ENCODE measurements at places on chromosomes 5 and 9. TPM values are rescaled to one million over a fixed set of nuclear protein-coding genes. Genes with fewer than 3 reads are reported as not detected.

DNA sequence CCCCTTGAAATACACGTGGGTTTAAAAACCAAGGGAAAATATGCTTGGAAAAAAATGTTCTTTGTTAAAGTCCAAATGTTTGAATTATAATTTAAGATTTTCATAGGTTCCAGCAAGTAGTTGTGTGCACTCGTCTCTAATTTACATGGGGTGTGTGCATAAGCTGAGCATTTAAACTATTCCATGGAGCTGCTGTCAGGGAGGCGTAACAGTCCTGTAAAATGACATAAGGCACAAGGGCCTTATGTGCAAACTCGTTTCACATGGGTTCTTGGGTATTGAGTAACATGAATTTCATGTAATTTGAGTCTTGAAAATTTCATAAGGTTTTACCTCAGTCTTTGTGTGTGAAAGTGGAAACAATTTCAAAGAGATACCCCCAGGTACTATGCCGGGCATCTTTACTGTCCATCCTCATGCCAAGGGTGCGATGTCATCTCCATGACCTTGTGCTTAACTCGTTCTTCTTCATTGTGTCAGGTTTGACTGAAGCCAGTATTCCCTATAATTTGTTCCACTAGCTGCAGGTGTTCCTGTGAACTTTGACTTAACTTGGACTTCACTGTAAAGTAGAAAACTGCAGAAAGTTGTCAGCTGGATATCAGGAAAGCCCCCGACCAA, 359.3 kb downstream of the SH3GL2 start:
- DNase-seq, result no peak

- DNase-seq, result no peak
Observed at GRCh38 chr9:15307523-15307841, 466 bp upstream of the TTC39B start.

CEL gene
- total RNA-seq, result 2.6 TPM

DNA sequence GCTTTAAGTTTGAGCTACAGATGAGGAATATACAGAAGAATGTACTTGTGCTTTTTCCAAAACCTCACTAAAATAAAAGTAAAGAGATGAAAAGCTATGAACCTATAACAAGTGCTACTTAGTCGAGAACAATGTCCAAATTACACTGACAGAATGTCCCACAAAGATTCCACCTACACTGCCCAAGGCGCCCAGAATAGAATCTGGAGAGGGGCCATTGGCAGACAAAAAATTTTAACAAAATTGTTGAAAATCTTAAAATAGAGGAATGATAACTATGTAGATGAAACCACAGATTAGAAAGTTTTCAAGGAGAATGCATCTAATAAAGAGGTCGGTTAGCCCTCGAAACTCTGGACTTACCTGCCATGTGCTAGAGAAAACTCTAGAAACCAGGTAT, 235.3 kb downstream of the CETN3 start:
- no peak for DNase-seq

DNA sequence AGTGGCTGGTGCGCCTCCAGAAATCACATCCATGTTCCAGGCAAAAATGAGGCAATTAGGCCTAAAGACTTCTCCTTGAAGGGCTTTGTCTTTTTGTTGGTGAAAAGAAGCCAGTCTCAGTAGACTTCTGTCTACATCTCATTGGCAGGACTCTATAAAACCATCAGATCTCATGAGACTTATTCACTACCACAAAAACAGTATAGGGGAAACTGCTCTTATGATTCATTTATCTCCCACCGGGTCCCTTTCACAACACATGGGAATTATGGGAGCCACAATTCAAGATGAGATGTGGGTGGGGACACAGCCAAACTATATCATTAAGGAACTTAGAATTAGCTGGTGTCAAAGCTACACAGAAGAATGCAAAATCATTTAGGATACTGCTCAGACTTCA, 77.7 kb upstream of the SNX2 start:
- no peak for DNase-seq

Measured in testis (tissue), 5 donors.